ENCODE measurements at places on chromosomes 4 and X.
A peak's percentile ranks its signal among the peaks of the same experiment; 100 is the strongest.

GRCh38 chrX:150693725-150694574, 754 bp downstream of the MTMR1 start:
- DNase-seq, result peak; percentile 0

DNA sequence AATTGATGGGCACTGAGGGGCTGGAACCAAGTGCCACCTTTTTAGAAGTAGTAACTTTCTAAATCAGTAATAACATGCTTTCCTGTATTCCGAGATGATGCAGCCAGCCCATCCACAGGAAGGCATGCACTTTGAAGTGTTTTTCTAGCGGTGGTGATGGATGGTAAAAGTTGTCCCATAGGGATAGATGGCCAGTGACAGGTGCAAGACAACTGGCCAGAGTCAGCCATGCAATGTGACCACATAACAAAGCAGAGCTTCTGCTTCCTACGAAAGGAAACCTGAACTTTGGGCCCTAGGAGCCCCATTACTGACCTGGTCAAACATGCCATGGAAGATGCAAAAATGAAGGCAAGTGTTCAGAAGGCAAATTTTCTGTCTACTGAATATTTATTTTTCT, 72.3 kb downstream of the NR3C2 start:
- no peak for DNase-seq

- no peak for DNase-seq
These were observed 16.8 kb downstream of the AFF2 start for GRCh38 chrX:148517176-148517575.

DNA sequence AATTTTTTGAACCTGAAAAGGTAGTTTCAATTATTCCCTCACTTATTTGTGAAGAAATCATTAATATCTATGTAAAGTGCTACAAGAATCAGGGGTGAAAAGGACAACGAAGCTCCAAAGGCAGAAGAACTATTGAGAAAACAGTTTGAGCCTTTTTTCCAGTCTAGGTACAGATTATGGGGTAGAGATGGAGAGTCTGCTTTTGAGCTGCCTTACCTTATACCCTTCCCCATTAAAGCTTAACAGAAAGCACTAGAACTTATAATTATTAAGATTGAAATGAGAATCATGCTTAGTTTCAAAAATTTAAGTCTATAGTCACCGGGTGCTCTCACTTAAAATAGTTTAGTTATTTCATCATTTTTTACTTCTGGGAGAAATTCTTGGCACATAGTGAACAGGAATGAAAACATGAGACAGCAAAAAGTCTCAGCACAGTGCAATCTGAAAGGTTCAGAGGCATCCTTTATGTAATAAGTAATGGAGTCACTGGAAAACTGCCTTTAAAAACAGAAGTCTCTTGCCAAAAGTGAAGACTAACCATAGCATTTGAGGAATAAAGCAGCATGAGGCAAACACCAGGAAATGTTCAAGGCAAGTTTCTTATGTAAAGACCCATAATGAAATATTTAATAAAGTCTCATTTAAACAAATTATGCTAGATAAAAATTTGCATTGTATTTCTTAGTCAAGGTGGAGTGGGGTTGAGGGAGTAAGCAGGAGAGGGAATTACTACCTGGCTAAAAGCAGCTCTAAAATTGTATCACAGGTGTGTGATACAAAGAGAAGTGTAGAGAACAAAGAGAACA, 5.1 kb upstream of the DCLK2 start:
- DNase-seq, result peak; percentile 4

GRCh38 chr4:48483777-48484493, 792 bp downstream of the SLC10A4 start:
- DNase-seq, result no peak

DNA sequence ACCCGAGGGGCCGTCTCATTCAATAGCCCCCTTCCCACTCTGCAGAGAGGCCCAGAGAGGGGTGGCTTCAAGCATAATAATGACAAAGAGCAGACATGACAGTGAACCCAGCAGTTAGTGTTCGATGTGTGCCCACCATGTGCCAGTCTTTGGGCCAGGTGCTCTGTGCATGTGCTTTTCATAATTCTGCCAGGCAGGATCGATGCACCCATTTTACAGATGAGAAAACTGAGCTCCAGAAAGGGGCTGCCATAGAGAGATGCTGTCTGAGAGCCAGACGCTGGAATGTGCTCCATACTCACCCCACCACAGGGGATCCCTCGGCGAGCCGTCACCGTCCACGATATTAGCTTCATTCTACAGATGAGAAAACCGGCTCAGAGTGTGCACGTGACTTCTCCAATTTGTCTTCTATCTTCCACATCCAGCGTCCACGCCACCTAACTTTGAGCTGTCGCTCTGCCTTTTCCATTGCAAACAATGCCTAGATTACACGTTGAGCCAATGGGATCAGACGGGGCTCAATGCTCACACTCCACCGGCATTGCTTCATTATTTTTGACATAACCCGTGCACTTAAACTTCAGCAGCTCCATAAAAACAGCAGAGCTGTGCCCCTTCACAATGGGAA, 8.2 kb downstream of the ADRA2C start:
- no peak for DNase-seq
